ENCODE measurements at places on chromosomes 11 and 22.
A peak's percentile ranks its signal among the peaks of the same experiment; 100 is the strongest.

DNA sequence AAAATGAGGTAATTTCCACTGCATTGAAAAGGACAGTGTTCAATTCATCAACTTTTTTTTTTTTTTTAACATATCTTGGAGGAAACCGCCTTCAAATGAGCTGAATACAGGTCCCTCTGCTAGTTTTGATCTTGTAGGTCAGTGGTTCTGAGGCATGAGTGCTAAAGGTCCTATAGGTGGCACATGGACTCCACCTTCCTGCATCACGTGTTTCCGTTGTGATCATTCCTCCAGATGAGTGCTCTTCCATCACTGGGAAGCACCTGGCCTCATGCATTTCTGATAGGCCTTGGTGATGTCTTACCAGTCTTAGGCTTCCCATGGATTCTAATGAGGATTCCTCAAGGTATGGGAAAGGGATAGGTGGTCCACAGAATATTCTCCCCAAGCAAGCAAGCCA, 37.8 kb downstream of the FDX1 start:
- no peak for DNase-seq

- DNase-seq, result no peak
Measured at GRCh38 chr11:104776501-104777170, 121.6 kb downstream of the CASP12 start.

GRCh38 chr11:18705651-18706281, 7.2 kb downstream of the TMEM86A start:
- peak; percentile 45 for DNase-seq

GRCh38 chr11:69312453-69313404, 18.8 kb downstream of the MYEOV start:
- no peak for DNase-seq

DNA sequence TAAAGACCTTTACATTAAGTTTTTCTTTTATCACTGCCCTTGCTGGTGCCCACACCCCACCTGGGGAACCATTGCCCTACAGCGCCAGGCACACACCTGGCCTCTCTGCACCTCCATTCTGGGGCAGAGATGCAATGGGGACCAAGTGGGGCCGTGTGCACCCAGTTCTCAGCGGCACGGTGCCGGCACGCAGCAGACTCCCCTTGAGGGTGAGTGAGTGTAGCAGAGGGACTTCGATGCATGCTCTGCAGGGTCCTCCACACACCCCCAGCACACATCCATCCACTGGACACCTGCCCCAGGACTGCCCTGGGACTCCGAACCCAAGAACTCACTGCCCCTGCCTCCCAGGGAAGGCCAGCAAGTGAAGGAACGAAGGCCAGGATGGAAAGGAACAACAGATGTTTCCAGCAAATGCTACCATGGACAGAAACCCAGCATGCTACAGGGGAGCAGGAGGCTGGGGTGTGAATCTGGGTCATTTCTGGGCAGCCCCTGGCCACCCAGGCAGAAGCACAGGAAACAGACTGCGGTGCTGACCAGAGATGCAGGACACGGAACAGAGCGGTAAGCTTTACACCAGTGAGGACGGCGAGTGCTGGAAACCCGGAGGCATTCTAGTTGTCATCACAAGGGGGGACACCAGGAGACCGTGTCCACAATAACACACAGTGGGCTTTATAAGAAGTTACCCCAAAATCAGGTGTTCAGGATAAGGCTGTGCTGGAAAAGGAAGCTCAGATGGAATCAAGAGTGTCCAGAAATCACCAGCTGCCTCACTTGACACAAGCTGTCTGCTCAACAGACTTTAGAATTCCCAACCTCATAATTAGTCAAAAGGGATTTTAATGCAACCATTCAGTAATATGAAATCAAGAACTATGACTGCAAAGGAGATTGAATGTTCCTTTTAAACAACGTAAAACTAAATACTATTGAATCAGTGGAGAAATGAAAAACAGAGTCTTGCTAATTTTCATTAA, 32.7 kb upstream of the MOB2 start:
- no peak for DNase-seq
